ENCODE measurements at places on chromosomes 13 and 19.

- H3K27me3 ChIP-seq: no peaks in the 10 kb centered on the region
- H3K36me3 ChIP-seq: no peaks in the 10 kb centered on the region
- H3K27ac ChIP-seq: peak overlapping the region; percentile 90
- DNase-seq: no peak
- peak overlapping the region; percentile 96 for H3K4me3 ChIP-seq
Observed at GRCh38 chr19:55115446-55116065, 1.9 kb downstream of the PPP1R12C start.

DNA sequence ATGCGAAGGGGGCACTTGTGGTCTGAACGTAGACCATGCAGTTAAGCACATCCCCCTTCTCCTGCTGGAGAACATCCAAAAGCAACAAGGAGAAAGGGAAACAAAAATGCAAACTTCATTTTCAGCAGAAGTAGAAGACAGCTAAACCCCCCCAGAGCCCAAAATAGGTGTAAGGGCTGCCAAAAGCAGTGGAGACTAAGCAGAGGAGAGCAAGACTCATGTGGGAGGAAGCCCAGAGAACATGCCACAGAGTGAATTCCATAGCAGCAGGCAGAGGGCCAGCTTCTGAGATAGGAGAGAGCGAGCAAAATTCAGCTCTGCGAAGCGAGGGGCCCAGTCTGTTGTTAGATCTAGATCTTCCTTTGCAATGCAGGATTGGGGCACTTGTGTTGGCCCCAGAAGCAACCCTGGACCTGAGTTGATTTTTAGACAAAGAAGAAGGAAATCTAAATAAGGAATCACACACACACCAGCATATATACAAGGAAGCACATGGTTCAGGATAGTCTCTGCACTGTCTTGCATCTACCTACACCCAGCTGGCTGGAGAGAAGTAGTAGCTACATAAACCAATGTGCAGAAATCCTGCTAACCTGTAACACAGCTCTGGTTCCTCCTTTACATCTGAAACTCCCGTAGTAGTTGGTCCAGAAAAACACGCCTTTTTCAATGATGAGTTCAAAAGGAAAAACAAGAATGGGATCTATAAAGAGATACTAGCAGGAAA lies 199.6 kb downstream of the SPRY2 start:
- H3K4me3 ChIP-seq: no peak overlapping the region
- peak; percentile 19 for DNase-seq
- no peak overlapping the region for H3K27ac ChIP-seq
- H3K36me3 ChIP-seq: no peaks in the 10 kb centered on the region

DNA sequence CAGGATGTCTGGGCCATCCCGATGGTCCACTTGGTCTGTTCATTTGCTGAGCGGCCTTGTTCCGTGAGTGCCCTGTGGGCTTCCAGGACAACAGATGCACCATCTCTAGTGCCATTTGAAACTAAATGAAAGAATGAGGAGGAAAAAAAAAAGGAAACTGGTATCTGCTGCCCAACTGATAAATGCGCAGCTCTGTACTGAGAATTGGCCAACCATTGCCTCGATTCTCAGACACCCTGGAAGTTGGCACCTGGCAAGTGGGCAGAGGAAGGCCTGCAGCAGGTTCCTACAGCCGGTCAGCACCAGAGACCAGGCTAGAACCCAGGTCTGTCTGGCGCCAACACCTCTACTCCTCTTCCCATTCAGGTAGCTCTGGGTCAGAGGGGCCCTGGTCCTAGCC lies 18.9 kb downstream of the SLC7A1 start:
- no peak overlapping the region for H3K27ac ChIP-seq
- no peaks in the 10 kb centered on the region for H3K27me3 ChIP-seq
- no peaks in the 10 kb centered on the region for H3K36me3 ChIP-seq
- H3K4me3 ChIP-seq: no peak overlapping the region

GRCh38 chr13:111344471-111345191 lies 24.2 kb downstream of the TEX29 start:
- no peaks in the 10 kb centered on the region for H3K36me3 ChIP-seq
- DNase-seq: no peak
- H3K4me3 ChIP-seq: no peak overlapping the region
- no peaks in the 10 kb centered on the region for H3K27me3 ChIP-seq
- H3K4me1 ChIP-seq: no peaks in the 10 kb centered on the region

GRCh38 chr13:90238413-90238812 lies 1109.1 kb upstream of the MIR17HG start:
- H3K27me3 ChIP-seq: no peaks in the 10 kb centered on the region
- no peak overlapping the region for H3K27ac ChIP-seq
- H3K4me3 ChIP-seq: no peak overlapping the region

- H3K4me3 ChIP-seq: no peak overlapping the region
- H3K4me1 ChIP-seq: no peaks in the 10 kb centered on the region
- H3K36me3 ChIP-seq: no peaks in the 10 kb centered on the region
Observed at GRCh38 chr13:101915331-101915730, 462.9 kb downstream of the ITGBL1 start.

DNA sequence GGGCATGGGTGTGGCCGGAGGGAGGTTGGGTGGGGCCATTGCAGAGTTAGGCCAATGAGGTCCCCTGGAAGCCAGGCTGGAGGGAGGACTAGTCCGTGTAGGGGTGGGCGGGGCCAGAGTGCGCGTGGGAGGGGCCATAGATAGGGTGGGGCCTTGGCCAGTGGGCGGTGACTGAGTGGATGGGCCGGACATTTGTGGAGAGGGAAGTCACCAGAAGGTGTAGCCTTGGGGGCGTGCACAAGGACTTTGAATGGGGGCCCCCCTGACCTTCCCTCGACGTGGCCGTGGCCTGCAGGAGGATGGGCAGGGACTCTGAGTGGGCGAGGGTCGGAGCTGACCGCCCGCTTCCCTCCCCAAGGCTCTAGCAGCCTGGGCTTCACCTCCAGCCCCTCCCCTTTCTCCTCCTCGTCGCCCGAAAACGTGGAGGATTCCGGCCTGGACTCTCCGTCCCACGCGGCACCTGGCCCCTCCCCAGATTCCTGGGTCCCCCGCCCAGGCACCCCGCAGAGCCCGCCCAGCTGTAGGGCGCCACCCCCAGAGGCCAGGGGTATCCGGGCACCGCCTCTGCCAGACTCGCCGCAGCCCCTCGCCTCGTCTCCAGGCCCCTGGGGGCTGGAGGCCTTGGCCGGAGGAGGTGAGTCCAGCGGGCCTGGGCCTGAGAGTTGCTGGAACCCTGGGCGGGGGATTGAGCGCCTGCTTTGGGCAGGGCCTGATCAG lies 16.5 kb upstream of the B3GNT3 start:
- no peak overlapping the region for H3K27ac ChIP-seq
- no peak for DNase-seq
- H3K27me3 ChIP-seq: no peaks in the 10 kb centered on the region
- no peaks in the 10 kb centered on the region for H3K4me1 ChIP-seq
- peak overlapping the region; percentile 64 for H3K4me3 ChIP-seq

GRCh38 chr13:99303863-99304521 lies 3.2 kb downstream of the GPR183 start:
- H3K27me3 ChIP-seq: no peaks in the 10 kb centered on the region
- no peak overlapping the region for H3K27ac ChIP-seq
- H3K4me3 ChIP-seq: peak overlapping the region; percentile 14
- H3K4me1 ChIP-seq: no peaks in the 10 kb centered on the region
- DNase-seq: no peak
- H3K36me3 ChIP-seq: no peaks in the 10 kb centered on the region

Measured in breast epithelium (tissue), 4 donors.